ENCODE measurements at places on chromosomes 6 and 20. TPM values are rescaled to one million over a fixed set of nuclear protein-coding genes. Genes with fewer than 3 reads are reported as not detected.

GRCh38 chr6:104597541-104598050 is 262.1 kb downstream of the HACE1 start:
- no peak for DNase-seq

BTN1A1 gene
- not detected for total RNA-seq

DNA sequence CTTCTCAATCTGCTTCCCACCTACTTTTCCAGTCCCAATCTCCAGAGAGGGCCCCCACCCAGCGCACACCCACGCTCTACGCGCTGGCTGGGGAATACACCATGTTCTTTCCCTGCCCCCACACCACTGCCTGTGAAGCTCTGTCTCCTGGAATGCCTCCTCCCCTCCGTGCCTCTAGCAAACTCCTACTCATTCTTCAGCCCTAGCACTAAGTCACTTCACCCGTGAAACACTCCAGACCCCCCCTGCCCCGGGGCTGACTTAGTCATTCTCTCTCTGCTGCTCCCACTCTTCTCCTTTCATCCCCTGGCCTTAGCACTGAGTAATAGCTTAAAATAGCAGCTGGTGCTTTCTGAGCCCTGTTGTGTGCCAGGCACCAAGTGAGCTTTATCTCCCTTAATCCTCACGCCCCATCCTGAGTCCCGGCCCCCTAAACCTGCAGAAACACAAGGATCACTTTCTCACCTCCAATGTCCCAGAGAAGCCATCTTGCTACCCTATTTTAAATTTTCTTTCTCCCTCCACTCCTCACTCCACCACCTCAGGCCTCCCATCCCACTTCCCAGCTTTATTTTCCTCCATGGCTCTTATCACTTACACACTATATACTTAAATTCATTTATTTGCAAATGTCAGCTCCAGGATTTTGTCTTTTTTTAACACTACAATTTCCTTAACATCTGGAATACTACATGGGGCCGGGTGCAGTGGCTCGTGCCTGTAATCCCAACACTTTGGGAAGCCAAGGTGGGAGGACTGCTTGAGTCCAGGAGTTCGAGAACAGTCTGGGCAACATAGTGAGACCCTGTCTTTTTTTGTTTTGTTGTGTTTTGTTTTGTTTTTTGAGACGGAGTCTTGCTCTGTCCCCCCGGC is 6.3 kb upstream of the PARD6B start:
- peak; percentile 91 for DNase-seq

ADGRF1 gene
- total RNA-seq = not detected

DNA sequence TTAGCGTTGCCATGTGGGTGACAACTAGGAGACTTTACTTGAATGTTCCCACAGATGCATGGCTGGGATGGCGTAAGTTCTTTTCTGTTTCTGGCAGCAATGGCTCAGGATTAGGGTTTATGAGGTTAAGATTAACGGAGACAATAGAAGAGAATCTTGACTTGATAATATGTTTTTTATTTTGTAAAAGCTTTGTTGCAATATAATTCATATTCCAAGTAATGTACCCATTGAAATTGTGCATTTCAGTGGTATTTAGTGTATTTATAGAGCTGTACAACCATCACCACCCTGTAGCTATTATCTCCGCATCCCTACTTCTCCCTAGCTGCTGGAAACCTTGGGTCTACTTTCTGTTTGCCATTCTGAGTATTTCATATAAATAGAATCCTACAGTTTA is 349.2 kb downstream of the UTRN start:
- DNase-seq = no peak

GRCh38 chr6:167233490-167233889 is 57.6 kb upstream of the UNC93A start:
- DNase-seq = no peak

GRCh38 chr20:15476186-15476585 is 1097.1 kb downstream of the KIF16B start:
- no peak for DNase-seq

DNA sequence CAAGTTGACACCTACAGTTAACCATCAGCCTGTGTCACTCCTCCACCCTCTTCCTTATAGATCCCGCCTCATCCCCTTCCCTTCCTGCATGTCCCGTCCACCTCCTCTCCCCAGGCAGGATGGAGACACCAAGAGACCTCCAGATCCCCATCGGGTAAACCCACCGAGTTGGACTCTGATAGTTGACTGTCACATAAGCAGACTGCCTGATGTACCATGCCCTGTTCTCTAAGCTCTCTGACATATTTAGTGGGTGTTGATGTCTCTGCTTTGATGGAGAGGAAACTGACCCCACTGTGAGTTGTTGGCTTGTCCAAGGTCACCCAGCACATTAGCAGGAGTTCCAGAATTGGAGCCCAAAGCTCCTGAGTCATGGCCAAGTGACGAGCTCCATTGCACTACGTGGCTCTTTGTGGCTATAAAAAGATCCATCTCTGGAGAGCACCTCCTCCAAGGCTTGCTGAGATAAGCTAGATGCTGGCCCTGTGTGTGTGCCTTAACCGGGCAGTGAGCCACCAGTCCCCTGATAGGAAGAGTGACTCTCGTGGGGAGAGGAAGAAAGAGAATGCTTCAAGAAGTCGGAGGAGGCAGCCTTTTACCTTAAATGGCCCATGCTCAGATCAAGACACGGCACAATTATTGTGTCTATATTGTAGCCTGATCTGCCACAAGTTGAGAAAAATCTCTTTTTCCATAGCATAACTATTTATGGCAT is 236.0 kb upstream of the ECI2 start:
- DNase-seq = no peak

DNA sequence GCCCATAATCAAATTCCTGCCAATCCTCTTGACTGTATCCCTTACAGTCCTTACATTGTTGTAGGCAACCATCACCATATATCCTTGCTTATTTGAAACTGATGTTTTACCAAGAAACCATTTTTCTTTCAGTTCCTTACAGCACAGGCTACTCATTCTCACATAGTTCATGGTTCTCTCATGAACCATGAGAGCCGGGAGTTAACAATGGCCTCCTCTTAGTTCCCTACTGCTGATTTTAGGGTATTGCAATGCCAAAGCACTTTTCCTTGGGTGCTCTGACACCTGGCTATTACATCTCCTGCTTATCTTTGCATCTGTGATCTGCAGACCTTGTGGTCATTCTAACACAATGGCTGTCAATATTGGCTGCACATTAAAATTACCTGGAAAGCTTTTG is 133.4 kb downstream of the MYB start:
- no peak for DNase-seq

DNA sequence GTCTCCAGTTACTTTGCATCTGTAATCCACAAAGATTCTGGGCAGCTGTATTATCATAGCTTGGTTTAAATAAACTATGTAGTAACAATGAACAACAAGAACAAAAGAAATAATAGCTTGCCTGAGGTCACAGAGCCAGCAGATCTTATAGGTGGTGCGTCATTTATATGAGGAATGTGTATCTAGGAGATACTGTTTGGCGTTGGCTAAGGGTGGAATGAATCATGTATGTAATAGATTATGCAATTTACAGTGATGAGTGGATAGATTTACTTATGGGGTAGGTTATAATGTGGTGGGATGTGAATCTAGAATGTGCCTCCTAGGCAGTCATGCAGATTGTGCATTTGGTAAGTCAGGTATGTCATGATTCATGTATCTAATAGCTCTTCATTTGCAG is 42.8 kb downstream of the HNF4A start:
- no peak for DNase-seq

DNA sequence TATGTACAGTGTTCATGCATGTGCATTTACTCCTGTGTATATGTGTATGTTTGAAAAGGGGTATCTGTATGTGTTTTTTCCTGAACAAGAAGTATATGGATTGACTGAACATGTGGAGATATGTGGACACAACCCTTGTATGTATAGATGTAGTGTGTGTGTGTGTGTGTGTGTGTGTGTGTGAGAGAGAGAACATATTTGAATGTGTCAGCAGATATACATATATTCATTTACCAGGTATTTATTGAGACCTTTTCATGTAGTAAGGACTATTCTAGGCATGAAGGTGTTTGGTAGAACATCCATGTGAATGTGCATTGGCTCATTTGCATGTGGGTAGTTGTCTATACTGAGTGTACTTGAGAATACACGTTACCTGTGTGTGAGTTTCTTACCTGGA is 39.3 kb downstream of the EIF2S2 start:
- no peak for DNase-seq

CD109 gene
- total RNA-seq = 14.3 TPM

- DNase-seq = no peak
These were observed 260.0 kb downstream of the C6orf118 start for GRCh38 chr6:165049362-165049761.

All from osteocyte (in vitro differentiated cells).